ENCODE measurements at places on chromosomes 16 and 17.

DNA sequence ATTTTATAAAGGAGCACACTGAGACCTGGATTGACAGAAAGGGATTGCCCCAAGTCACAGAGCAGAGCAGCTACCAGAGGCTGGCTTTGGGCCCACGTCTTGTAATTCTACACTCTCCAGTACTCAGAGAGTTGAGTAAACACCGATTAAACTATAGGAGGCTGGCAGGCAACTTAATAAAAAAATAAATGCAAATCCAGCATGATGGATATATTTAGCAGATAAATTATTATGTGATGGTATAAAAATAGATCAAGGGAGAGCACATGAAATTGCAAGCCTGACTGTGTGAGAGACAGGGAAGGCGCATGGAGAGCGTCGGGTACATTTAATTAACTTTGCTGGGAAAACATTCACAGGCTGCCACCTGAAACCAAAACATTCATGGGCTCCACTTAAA is 87.7 kb upstream of the CCL2 start:
- no peaks in the 10 kb centered on the region for H3K36me3 ChIP-seq
- no peak overlapping the region for H3K4me3 ChIP-seq
- no peaks in the 10 kb centered on the region for H3K4me1 ChIP-seq
- H3K27ac ChIP-seq = no peak overlapping the region
- H3K27me3 ChIP-seq = no peaks in the 10 kb centered on the region

- DNase-seq = no peak
- no peaks in the 10 kb centered on the region for H3K36me3 ChIP-seq
- no peak overlapping the region for H3K27ac ChIP-seq
Measured at GRCh38 chr17:72462407-72462806, 341.6 kb downstream of the SOX9 start.

GRCh38 chr17:33970279-33970678 is 284.8 kb upstream of the CCL2 start:
- H3K27ac ChIP-seq = no peak overlapping the region
- no peak overlapping the region for H3K4me3 ChIP-seq
- no peaks in the 10 kb centered on the region for H3K36me3 ChIP-seq
- peaks cover 18% of the 10 kb centered on the region for H3K4me1 ChIP-seq
- no peak for DNase-seq

DNA sequence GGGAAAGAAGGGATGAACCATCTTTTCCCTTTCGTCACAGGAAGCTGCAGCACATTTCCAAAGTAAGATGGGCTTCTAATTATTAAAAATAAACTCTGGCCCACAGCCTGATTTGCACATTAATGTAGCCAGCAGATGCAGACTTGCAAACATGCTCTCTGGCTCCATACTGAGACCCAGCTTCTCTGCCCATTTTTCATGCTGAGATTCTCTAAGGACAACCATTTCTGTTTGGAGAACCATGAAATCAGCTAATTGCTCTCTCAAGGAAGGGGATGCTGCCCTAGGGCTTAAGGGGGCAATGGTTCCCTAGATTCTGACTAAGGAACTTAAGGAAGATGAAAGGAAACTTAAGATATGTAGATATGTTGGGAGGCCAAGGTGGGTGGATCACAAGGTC is 63.0 kb upstream of the CES5A start:
- peaks cover 13% of the 10 kb centered on the region for H3K27me3 ChIP-seq
- H3K4me1 ChIP-seq = no peaks in the 10 kb centered on the region
- no peaks in the 10 kb centered on the region for H3K36me3 ChIP-seq
- no peak overlapping the region for H3K27ac ChIP-seq

- DNase-seq = no peak
- no peaks in the 10 kb centered on the region for H3K27me3 ChIP-seq
- H3K27ac ChIP-seq = no peak overlapping the region
- no peak overlapping the region for H3K4me3 ChIP-seq
- no peaks in the 10 kb centered on the region for H3K4me1 ChIP-seq
- H3K36me3 ChIP-seq = peaks cover 32% of the 10 kb centered on the region
Measured at GRCh38 chr16:11168386-11169051, 87.5 kb downstream of the SOCS1 start.

DNA sequence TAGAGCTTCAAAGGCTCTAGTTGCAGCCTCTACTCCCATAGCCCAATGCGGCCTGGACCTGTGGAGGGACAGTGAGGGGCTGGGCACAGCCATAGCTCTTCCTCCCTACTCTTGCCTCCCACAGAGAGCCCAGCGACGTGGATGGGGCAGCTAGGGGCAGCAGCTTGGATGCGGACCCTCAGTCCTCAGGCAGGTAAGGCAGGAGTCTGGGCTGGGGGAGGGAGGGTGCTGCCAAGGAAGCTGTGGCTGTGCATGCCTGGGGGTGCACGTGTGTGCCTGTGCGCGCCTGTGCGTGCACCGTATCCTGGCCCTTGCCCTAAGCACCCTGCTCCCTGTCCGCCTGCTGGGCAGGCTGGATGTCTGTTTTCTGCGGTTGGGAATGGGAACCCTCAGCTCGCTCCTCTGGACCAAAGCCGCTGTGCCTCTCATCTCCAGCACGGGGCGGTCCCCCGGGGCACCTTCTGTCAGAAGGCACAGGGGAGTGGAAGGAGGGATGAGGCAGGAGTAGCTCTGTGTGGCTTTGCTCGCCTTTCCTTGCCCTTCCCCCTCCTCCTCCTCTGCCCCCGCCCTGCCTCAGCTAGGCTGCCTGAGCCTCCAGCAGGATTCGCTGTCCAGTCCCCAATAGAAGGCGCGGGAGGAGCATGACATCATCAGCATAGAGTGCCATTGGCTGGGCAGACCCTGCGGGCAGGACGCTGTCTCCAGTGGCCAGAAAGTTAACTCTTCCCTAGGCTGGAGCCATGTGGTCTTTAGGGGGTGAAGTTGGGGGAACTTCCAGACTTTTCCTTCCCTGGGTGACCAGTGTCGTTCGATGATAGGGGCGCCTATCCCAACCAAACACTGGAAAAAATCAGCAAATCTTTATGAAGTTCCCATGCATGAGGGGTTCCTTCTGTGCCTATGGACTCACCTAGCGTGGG is 797 bp downstream of the PRCD start:
- H3K4me3 ChIP-seq = no peak overlapping the region
- no peak overlapping the region for H3K27ac ChIP-seq
- peaks cover 25% of the 10 kb centered on the region for H3K27me3 ChIP-seq
- H3K36me3 ChIP-seq = no peaks in the 10 kb centered on the region
- DNase-seq = no peak

DNA sequence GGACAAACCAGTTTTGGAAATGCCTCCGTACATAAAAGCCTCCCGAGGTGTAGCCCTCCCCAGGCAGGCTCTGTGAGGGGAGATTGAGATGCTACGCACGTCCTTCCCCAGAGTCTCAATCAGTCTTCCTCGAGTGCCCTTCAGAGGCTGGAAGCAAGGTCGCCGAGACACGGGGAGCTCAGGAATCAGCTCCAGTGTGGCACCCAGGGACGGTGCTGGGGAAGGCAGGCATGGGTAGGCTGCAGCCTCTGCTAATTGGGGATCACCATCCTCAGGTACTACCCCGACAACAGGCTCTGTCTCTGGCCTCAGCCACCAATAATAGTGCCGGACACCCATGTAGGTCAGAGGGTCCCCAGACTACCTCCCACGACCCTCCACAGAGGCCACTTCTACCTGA is 28.1 kb upstream of the GSG1L start:
- H3K27me3 ChIP-seq = no peaks in the 10 kb centered on the region
- no peaks in the 10 kb centered on the region for H3K4me1 ChIP-seq
- H3K27ac ChIP-seq = no peak overlapping the region
- no peak overlapping the region for H3K4me3 ChIP-seq

DNA sequence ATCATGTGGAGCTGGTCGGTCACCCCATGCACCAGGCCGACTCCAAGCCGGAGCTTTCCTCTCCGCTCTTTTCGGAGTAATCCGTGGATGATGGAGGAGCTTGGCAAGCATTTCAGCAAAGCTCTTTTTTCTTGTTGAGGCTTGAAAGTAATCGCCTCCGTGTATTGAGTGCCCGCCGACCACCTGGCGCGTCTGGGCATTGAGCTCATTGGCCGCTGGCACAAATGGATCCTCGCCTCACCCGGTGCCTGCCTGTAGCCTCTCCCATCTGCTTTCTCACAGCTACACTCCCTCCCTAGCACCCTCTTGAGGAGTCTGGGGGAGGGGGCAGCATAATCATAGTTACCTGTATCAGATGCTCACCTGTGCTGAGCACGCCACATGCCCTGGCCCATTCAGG is 148.9 kb downstream of the CMIP start:
- no peak overlapping the region for H3K4me3 ChIP-seq
- H3K4me1 ChIP-seq = peaks cover 6% of the 10 kb centered on the region
- no peak overlapping the region for H3K27ac ChIP-seq
- no peaks in the 10 kb centered on the region for H3K36me3 ChIP-seq
- H3K27me3 ChIP-seq = no peaks in the 10 kb centered on the region

DNA sequence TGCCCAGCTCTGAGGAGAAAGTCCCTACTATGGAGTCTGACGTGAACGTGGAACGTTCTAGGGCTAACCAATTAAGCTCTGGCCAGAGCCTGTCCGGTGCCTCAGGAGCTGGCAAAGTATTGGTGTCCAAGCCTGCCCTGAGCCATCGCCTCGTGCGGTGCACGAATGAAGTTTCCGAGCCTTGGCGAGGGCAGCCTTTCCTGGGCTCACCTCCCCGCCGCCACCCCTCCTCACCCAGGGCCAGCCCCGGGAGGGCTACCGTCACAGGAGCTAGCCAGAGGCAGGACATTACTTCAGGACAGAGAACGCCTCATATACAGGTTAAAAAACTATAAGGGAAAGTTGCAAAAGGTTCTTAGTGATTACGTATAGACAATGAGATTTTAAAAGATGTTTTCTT is 23.6 kb upstream of the TRAP1 start:
- H3K4me1 ChIP-seq = no peaks in the 10 kb centered on the region
- no peak overlapping the region for H3K27ac ChIP-seq
- DNase-seq = no peak
- H3K4me3 ChIP-seq = no peak overlapping the region

DNA sequence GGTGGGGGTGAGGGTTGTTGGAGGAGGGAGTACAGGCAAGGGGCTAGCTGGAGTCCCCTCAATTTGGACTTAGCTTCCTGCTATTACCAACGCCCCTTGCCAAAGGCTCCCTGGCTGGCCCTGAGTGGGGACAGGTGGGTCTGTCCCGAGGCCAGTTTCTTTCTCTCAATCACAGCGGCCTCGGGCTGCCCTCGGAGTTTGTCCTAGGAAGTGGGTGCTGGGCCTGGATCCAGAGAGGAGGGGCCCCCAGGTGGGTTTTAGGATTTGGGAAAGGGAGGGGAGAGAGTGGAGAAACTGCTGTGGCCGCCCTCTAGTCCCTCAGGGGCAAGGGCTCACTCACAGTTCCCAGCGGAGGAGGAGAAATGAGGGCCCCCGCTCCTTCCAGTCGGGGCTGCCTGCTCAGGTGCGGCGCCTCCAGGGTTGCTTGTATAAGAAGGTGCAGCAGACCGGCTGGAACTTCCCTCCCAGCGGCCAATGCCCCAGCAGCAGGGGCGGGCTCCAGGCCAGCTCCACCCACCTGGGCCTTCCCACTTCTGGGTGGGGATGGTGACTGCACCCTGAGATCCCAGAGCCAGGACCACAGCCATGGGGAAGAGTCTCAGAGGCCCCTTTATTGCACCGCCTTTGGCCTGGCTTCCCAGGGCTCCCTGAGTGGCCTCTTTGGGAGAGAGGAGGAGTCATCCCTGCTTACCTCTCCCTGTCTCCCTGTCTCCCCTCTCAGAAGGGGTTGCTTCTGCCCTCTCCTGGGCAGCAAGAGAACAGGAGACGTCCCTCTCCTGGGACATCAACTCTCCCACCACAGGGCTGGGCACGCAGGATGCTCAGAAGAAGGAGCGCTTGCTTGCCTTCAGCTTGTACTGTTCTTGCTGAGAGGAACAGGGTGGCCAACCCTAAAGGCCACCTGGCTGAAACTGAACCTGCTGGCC is 112.0 kb upstream of the SMURF2 start:
- H3K4me3 ChIP-seq = no peak overlapping the region
- peaks cover 3% of the 10 kb centered on the region for H3K36me3 ChIP-seq
- H3K4me1 ChIP-seq = peaks cover 34% of the 10 kb centered on the region
- no peak overlapping the region for H3K27ac ChIP-seq

DNA sequence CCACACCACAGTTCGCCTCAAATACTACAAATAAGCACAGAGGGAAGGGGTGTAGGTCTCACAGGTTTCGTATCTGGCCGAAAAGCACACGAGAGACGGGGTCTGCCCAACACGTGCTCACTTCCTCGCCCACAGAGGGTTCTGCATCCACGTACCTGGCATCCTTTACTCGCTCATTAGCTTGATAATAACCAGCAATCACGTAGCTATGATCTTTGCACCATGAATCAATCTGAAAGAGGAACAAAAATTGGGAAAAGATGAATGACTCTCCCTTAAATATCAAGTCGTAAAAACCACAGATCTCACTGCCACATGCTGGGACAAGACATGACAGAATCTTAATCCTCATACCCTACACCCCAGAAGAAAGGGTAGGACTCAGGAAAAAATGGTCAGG is 10.5 kb downstream of the EMC8 start:
- no peak overlapping the region for H3K4me3 ChIP-seq
- no peak overlapping the region for H3K27ac ChIP-seq
- H3K4me1 ChIP-seq = peaks cover 3% of the 10 kb centered on the region

GRCh38 chr17:34349751-34350150 is 6.5 kb upstream of the CCL13 start:
- DNase-seq = no peak
- no peak overlapping the region for H3K4me3 ChIP-seq
- no peaks in the 10 kb centered on the region for H3K4me1 ChIP-seq
- H3K27ac ChIP-seq = no peak overlapping the region
- H3K36me3 ChIP-seq = no peaks in the 10 kb centered on the region

DNA sequence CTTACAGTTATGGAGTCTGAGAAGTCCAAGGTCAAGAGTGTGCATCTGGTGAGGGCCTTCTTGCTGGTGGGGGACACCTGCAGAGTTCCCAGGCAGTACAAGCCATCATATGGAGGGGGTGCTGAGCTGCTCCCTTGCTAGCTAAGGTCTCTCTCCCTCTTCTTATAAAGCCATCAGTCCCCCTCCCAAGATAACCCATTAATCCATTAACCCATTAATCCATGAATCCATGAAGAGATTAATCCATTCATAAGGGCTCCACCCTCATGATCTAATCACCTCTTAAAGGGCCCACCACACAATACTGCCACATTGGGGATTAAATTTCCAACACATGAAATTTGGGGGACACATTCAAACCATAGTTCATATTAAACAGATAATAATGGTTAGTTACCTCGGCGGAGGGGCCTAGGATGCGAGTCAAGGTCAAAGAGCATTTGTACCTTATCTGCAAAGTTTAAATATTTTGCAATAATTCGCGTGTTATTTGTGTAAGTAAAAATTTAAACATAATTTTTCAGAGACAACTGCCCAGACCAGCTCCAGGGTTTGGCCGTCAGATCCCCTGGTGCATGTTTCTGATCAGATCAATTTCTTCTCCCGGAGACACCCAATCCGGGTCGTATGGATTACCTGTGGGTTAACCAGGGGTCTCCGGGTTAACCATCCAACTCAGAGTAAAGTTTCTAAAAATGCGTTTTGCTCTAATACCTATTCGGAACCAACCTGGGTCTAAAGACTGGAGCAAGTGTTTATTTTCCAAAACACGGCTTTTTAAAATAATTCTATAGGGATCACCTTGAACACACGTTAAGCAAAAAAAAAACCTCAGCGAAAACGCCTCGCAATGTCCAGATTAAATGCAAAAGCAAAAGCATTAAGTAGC is 740 bp upstream of the POLR3E start:
- H3K27ac ChIP-seq = peak overlapping the region; percentile 99
- no peaks in the 10 kb centered on the region for H3K27me3 ChIP-seq

All from CD4-positive, alpha-beta T cell (primary cell).